ENCODE measurements at places on chromosomes 6 and 20. TPM values are rescaled to one million over a fixed set of nuclear protein-coding genes. Genes with fewer than 3 reads are reported as not detected.
A peak's percentile ranks its signal among the peaks of the same experiment; 100 is the strongest.

GRCh38 chr20:38935967-38936407 is 9.8 kb downstream of the FAM83D start:
- DNase-seq = peak; percentile 26

DNA sequence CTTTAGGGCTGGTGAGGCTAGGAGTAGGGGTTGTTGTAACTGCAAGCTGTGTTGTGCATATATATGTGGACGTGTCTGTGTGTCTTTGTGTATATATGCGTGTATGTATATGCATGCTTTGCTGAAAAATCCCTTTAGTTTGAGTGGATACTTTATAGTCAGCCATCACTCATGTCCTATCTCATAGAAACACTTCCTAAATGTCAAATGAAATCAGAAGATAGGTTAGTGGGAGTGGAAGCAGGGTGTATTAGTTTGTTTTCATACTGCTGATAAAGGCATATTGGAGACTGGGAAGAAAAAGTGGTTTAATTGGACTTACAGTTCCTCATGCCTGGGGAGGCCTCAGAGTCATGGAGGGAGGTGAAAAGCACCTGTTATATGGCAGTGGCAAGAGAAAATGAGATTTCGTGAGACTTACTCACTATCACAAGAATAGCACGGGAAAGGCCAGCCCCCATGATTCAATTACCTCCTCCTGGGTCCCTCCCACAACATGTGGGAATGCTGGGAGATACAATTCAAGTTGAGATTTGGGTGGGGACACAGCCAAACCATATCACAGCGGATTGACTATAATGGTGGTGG is 131.1 kb downstream of the JARID2 start:
- DNase-seq = no peak

BICRAL gene
- 8.4 TPM for total RNA-seq

SIM1 gene
- not detected for total RNA-seq

- peak; percentile 32 for DNase-seq
Measured at GRCh38 chr6:5670811-5671561, 335.7 kb downstream of the NRN1 start.

DNA sequence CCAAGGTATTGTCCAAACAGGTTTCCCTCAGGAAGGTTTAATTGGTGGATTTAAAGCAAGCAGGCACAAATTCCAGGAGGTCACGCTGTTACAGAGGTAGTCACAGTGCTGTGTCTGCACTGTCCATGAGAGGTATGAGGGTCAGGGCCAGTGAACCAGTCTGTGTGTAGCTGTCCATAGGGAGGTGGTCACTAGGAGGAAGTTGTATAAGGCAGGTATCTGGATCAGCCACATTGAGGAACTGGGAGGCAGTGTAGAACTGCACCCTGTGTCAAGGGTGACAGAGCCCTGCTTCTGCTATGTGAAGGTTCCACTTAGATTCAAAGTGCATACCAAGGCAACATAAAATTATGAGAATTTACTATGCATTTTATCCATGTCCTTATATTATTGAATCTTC is 73.3 kb downstream of the MAP3K4 start:
- DNase-seq = no peak

- DNase-seq = peak; percentile 71
Measured at GRCh38 chr20:56630506-56631317, 1.6 kb downstream of the TFAP2C start.

DNA sequence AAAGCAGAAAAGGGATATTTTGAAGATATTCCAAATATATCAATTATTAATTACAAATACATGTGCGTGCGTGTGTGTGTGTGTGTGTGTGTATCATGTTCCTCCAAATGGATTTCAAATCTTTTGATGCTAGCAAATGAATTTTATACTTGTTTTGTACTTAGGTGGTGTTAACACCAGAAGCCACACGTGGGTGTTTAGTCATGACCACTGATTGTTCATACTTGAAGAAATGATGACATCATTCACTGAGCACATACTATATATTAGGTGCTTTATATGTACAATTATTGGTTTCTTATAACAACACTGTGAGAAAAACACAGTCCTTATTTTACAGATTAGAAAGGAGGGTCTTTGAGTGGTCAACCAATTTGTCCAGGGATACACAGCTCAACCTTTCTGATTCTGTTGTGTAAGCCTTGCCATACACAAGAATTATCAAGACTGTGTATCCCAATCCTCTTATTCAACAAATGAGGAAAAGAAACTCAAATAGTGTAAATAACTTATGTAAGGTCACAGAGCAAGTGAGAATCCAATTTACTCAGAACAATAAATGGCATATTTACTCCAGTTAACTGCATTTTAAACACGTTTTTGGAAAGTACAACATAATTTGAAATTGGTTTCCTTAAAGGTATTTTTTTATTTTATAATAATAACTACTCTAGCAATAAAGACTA is 88.5 kb downstream of the BCAS1 start:
- DNase-seq = peak; percentile 20

DNA sequence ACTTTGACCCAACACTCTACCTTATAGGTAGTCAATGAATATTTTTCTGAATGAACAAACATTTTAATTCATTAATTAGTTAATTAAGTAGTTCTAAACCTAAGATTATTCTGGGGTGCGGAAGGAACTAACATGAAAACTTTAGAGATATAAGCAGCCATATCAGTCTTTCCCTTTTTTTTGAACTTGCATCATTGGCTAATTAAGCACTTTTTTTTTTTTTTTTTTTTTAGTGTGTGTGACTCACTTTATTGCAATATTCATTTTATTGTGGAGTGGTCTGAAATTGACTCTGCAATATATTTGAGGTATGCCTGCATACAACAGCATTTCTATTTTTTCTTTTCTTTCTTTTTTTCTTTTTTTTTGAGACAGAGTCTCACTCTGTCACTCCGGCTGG is 21.8 kb upstream of the AMD1 start:
- no peak for DNase-seq

HSF2 gene
- 12.0 TPM for total RNA-seq

- DNase-seq = no peak
Measured at GRCh38 chr20:24574307-24574706, 104.9 kb downstream of the SYNDIG1 start.

GRCh38 chr20:57654363-57654997 is 34.3 kb upstream of the ZBP1 start:
- DNase-seq = peak; percentile 38

DNA sequence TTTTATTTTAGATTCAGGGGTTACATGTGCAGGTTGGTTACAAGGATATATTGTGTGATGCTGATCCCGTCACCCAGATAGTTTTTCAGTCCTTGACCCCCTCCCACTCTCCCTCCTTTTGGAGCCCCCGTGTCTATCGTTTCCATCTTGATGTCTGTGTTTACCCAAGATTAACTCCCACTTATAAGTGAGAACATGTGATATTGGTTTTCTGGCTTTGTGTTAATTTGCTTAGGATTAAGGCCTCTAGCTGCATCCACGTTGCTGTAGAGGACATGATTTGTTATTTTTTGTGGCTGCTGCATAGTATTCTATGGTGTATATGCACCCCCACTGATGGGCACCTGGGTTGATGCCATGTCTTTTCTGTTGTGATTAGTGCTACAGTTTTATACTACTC is 178.6 kb downstream of the PLCB1 start:
- no peak for DNase-seq

DNA sequence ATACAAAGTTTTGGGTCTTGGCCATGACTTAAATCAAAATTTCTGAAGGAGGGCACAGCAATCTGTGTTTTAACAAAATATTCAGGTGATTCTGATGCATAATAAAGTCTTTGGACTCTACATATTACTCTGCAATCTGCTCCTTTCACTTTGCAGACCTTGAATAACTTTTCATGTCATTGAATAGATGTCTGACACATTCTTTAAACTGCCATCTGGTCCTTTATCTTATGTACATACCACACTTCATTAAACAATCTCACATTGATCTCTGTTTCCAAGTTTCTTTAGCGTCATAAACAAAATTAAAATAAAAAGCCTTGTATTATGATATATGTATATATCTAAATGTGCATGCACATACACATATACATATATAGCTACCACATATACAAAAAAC is 831.2 kb downstream of the MAFB start:
- no peak for DNase-seq

ECT2L gene
- not detected for total RNA-seq

DNA sequence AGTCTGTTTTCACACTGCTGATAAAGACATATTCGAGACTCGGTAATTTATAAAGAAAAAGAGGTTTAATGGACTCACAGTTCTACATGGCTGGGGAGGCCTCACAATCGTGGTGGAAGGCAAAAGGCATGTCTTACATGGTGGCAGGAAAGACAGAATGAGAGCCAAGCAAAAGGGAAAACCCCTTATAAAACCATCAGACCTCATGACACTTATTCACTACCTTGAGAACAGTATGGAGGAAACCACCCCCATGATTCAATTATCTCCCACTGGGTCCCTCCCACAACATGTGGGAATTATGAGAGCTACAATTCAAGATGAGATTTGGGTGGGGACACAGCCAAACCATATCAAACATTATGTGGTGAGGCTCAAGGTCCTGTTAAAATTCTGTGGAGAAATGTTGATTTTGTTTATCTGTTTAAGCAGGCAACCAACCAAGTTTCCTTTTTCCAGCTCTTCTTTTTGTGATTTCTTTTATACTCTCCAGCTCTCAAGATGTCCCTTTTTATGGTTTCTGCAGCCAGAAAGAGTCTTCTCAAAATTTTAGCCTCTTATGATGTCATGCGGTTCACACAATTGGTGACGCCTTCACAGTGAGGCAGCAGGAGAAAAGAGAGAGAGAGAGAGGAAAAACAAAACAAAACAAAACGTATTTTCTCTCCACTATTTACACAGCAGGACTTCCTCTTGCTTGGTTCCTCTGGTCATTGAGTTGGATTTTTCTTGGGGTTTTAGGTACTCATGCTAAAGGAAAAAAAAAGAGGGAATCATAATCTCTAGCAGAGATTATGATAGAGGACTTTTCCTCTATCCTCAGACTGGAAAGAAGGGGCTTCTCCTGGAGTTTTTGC is 18.0 kb downstream of the AIG1 start:
- DNase-seq = no peak

ULBP2 gene
- 12.9 TPM for total RNA-seq

GRCh38 chr6:109305028-109305427 is 77.2 kb downstream of the CD164 start:
- no peak for DNase-seq

DNA sequence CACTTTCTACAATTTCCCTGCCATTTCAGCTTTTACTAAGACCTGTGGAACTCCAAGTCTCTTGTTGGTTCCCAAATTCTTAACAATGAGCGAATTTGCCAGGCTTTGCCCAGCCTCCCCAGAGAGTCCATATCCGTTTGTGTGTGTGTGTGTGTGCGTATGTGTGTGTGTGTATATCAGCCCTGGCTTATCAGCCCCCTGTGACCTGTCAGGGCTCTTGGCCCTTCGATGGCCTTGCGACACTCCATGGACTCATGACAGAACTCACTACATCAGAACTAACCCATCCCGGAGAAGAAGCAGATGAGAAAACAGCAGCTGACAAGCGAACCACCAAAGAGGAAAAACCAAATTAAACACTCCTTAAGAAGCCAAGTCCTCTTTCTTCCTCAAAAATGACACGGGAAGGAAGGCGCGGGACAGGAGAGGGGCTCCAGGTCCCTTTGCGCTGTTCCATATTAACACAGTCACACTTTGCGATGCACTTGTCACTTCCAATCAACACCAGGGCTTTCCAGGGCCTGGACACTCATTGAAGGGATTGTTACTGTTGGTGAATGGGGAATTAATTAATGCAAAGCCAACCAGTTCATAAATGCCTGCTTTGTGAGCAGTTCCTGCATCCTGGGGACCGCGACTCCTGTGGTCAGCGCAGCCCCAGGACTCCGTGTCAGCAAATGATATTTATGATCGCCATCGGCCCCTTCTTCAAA is 524.0 kb downstream of the CD83 start:
- no peak for DNase-seq

- DNase-seq = no peak
Measured at GRCh38 chr20:33433465-33434234, 9.9 kb downstream of the SNTA1 start.

BPI gene
- total RNA-seq = not detected

DNA sequence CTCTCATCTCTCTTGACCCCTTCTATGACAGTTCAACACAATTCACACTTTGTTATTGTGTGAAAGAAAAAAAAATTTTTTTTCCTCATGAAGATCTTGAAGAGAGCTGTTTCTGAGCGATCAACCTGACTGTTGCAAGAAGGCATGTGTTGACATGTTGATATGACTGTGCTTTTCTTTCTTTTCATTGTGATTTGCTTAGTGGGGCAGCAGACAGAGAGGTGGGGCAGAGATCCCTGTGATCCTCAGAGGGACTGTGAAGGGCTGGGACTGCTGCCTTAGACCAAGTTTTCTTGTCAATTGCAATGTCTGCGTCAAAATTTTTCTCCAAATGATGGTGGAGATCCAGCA is 70.8 kb upstream of the IYD start:
- DNase-seq = peak; percentile 89

DNA sequence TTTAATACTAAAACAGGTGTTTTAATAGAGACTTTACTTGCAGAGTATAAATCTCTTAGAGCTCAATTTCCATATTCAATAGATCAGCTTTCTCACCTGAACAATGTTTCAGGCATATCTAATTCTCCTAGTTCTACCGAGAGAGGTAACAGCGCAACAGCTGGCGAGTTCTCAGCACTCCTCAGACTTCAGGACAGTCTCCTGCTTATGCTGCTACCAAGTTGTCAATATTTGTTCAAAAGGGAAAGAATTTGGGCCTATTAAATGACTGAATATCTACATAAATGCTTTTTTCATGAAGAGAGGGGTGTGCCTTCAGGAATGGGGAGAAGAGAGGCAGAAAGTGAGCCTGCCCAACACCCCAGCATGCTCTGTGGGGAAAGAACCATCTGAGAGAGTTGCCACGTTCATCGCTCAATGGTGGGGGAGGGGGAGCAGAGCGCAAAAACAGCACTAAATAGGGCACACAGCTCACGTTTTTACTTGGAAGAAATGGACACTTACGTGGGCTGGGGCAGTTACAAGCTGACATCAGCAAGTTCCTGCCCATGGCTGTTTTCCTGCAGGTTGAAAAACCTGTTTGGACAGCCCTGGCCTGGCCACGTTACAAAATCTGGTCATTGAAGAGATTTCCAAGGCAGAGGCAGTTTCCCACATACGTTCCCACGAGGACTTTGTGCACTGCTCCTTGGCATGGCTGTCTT is 38.0 kb downstream of the EZR start:
- DNase-seq = peak; percentile 70

SLA2 gene
- not detected for total RNA-seq

DNA sequence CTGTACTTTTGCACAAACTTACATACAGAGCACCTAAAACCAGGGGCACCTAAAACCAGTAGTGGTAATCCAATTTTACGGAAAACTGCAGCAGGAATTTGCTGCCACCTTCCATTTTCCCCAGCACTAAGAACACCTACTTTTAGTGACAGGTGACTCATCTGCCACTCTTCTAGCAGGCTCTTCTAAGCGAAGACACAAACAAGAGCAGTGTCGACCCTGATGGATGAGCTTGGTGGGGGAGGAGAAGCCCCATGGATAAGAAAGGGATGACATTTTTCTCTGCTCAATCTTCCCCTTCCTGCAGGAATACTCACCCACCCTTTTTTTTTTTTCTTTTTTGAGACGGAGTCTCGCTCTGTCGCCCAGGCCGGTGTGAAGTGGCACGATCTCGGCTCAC is 116.9 kb downstream of the GMPR start:
- DNase-seq = no peak

CMTR1 gene
- 23.2 TPM for total RNA-seq

- no peak for DNase-seq
Measured at GRCh38 chr6:158175111-158175510, 7.0 kb downstream of the GTF2H5 start.
